ENCODE measurements at places on chromosomes 2 and 18.

DNA sequence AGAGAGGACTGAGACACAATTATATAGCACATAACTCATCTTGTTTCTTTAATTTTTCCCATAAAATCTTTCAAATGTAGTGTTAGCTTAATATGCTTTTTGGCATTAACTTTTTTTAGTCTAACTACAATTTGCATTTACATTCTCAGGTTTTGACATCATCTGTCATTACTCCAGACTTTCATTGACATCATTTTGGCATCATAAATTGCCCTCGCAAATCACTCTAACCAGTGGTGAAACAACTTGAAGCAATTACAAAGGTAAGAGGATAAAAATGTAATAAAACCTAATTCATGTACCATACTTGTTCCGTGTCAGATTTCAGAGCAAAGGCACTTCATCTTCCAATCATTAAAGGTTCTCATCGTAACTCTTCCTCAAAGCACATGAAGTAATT is 41.4 kb downstream of the RFX8 start:
- DNase-seq = no peak

GRCh38 chr2:72924353-72925240 is 7.3 kb downstream of the EMX1 start:
- no peak for DNase-seq

DNA sequence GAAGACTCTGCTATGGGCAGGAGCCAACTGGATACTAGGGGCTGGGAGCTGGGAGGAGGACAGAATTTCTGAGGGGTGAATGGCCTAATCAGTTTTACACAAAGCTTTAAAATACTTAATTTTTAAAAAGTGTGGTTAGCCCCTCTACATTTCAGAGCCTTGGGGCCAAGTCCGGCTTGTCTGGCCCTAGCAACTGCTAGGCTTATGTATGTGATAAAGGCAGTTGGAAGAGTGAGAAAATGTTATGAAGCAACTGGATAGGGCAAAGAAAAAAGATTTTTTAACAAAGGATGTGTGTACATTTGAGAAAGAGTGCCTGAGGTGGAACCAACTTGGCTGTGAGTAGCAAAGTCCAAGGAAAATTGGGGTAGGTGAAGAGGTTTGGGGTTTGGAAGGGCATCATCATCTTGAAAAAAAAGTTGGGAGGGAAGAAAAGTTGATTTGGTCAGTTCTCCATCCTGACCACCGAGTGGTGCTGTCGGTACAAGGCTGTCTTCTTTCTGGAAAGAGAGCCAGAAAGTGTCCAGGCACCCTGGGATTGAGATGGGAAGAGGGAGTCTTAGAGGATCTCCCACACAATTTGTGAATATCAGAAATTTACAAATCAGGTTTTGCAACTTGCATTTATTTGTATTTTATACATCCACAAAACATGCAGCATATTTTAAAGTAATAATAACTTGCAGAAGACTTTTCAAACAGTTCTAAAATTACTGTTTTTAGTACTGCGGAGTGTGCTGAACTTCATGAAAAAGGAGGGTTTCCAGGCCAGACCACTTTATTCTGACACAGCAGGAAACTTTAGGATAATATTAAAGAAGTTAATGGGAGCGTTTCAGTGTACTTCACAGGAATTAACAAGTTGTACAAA is 10.5 kb upstream of the CDK15 start:
- DNase-seq = no peak

DNA sequence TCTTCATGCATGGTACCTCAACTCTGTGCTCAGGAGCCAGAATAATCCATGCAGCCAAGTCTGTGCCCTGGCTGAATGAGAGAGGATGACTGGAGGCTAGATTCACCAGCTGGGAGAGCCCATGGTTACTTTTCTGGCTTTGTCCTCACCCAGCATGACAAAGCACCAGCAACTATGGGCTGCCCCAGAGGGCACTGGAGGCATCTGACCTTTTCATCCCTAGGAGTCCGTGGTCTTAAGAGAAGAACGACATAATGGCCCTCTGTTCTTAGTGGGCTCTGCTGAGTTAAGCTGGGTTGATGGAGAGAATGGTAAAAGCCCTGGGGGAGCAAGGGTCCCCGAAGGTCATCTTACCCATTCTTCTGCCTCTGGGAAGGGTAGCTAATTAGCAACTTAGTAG is 54.6 kb upstream of the TNP1 start:
- no peak for DNase-seq

GRCh38 chr18:6015364-6015763 is 120.0 kb upstream of the TMEM200C start:
- DNase-seq = no peak

- DNase-seq = no peak
Measured at GRCh38 chr18:67500522-67501205, 15.9 kb downstream of the DSEL start.

DNA sequence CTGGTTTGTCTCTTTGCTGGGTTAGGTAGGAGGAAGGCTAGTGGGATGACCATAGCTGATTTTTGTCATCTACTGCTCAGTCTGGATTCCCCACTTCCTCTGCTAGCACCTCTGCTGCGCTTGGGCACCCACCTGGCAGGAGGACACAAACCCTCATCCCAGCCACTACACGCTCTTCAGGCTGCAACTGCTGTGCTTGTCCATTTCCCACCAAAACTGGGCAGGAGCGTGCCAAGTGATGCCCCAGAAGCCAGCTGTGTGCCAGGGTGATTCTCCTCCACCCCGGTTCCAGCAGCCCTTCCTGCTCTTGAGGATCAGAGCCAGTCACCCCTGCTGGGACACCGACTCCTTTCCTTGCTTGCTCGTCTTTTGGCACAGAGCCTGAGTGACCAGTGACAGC is 15.7 kb upstream of the PER2 start:
- DNase-seq = no peak

DNA sequence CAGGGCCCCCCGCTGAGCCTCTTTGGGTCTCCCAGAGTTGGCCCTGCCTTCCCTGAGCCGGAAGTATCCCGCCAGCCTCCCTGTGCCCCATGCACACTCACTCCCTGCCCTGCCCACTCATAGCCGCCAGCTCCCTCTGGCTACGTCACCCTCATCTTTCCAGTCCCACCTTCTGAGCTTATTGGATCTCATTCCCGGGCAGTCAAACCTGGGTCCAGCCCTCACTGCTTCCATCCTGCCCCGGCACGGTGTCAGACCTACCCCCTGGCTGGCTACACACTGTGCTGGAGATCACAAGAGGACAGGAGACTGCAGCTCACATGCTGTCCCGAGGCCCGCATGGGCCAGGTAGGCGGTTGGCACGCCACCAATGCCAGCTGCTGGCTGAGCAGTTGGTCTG is 147.2 kb downstream of the ASB1 start:
- no peak for DNase-seq

DNA sequence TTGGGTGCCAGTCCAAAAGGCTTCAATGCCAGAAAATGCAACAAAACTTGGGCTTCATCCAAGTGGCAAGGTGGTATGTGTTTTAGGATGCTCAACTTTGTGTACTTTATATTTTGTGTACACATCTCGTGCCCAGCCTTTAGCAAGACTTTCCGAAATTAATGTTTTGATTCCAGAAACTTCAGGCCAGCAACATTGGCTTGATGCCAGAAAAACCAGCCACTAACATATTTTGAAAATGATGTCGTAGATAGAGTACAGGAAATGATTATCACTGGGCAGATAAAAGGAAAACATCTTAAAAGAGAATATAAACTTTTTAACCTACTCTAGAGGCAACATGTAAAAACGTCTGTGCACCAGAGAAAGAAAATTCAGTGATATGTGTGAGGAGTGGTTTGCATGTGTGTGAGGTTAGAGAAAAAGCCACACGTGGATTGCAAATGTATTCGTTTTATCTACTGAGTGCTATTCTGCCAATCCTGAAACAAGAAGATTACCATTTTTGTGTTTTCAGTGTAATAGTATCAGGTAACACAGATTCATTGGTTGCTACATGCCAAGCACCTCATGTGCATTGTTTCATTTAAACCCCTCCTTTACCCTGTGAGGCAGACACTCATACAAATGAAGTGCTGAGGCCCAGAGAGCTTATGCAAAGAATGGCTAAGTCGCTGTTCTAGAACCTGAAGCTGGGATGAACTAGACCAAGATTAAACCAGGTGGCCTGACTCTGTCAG is 264.8 kb downstream of the C1D start:
- DNase-seq = no peak

DNA sequence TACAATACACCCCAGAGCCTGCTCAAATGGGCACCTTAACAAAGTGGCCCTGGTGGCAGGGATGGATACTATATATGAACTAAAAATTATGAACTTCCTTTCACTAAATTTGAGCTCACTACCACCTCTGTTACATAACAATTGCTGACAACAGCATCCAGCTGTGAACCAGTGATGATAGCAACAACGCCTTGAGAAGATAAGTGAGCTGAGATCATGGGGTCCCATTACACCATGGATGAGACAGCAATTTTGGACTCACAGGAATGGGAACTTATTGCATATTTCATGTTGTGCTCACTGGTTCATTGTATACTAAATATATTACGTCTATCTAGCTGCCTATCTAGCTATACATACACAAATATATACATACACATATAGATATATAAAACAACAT is 16.9 kb upstream of the ALMS1 start:
- DNase-seq = no peak

- DNase-seq = no peak
Measured at GRCh38 chr2:22697054-22697788, 687.8 kb upstream of the KLHL29 start.

- DNase-seq = peak; percentile 72
Measured at GRCh38 chr18:79380816-79381806, 14.6 kb upstream of the NFATC1 start.

- no peak for DNase-seq
Measured at GRCh38 chr2:101311696-101312017, 3.2 kb upstream of the RNF149 start.

- DNase-seq = no peak
Measured at GRCh38 chr2:178592655-178593054, 112.4 kb downstream of the PLEKHA3 start.

DNA sequence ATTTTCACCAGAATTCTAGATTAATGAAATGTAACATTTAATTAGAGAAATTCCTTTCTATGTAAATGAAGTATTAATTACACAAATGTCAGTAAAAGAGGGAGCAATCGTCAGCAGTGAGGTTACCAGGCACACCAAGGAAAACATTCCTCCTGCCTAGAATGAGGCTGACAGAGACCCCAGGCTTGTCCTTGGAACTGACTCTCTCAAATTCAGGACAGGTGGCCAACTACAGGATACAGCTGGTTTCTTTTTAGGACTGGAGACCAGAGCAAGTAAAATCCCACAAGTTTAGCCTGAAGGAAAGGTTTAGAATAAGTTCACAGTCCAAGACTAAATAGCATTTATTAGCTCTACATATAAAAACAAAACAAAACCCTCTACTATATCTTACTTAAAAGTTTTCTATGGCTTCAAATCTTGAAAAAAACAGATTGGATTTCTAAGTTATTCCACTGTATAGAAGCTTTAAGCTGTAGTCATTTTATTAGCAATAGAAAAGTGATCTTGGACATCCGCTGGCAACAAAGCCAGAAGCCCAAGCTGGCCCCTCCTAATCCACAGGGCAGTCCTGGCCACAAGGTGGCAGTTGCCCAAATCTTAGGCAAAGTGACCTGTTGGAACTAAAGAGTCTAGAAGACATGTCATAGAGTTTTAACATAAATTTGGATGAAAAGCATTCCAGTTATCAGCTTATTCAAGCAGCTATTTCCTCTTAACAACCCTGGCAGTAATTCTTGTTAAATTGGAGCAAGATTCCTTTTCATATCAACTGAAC is 81.0 kb downstream of the SP3 start:
- DNase-seq = peak; percentile 44

- DNase-seq = peak; percentile 23
Measured at GRCh38 chr2:156436497-156437085, 412 bp downstream of the GPD2 start.

- DNase-seq = no peak
Measured at GRCh38 chr18:9038277-9038871, 64.1 kb upstream of the NDUFV2 start.

GRCh38 chr2:20476481-20476880 is 29.6 kb downstream of the RHOB start:
- no peak for DNase-seq

DNA sequence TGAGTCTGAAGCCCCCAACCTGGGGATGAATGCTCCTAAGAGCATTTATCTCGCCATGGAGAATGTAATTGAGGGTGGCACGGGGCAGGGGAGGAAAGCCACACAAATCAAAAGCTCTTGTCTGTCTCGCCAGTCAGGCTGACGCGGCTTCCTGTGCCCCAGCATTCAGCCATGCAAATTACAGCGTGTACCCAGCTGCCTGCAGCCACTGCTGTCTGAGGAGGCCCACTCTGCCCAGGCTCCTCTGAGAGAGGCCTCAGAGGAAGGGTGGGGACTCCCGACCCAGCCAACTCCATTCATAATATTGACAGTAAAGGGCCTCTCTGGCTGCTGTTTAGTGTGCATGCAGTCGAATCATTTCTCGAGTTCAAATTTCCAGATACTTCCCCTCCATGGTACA is 22.0 kb downstream of the SMAD7 start:
- peak; percentile 83 for DNase-seq

- DNase-seq = no peak
Measured at GRCh38 chr18:59220164-59220783, 316 bp downstream of the GRP start.

- DNase-seq = no peak
Measured at GRCh38 chr18:9616049-9616448, 1.7 kb upstream of the PPP4R1 start.

DNA sequence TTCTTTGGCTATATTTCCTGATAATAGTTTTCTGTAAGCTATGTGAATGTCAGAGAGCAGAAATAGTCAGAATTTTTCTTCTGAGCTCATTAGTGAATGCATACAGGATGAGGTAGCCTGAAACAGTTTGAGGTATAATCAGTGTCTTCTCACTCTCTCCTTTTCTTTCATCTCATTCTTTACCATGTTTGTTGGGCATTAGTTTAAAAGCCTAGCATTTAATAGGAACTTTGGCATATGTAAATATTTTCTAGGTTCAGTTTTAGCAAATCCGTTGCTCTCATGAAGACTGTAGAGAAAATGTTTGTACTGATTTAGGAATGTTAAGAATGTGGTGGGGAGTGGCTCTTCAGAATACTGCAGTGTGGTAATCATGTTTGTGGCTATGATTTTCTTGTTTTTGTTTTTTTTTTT is 119.4 kb downstream of the PARD3B start:
- no peak for DNase-seq

DNA sequence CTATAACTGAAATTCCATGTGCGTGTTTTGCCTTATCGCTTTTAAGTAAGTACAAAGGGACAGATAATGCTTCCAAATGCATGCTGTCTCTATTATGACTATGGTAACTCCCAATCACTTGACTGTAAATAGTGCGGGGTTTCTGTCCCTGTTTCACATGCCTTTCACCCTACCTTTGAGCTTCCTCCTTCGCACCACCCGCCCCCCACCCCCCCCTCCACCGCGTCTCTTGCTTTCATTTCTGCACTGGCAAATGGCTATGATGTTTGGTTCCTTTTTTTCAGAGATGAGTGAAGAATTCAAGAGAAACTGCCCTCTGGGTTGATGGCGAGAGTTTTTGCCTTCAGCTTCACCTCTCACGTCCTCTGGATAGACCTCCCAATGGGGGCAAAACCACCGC is 25.0 kb upstream of the SPP2 start:
- DNase-seq = peak; percentile 36

DNA sequence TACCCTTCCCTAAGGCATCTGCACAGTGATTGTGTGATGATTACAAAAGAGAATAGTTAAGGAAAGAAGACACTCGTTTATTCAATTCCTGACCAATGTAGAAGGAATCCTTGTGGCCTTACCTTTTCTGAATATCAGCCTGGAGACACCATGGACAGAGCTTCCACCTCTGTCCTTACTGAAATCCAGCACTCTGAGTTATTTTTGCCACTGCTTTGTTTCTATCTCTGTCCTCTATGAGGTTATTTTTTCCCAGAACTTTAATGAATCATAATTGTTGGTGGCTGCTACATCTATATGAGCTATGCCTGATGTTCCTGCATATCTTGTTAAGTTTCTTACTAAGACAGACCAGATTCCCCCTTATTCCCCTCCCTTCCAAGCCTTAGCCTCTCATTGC is 275.1 kb downstream of the SETBP1 start:
- DNase-seq = no peak
